ENCODE measurements at places on chromosomes 2 and 18. TPM values are rescaled to one million over a fixed set of nuclear protein-coding genes. Genes with fewer than 3 reads are reported as not detected.

SPP2 gene
- not detected for total RNA-seq

GAREM2 gene
- 2.8 TPM for total RNA-seq

DUSP19 gene
- 2.7 TPM for total RNA-seq

MARCO gene
- not detected for total RNA-seq

NIF3L1 gene
- total RNA-seq = 38.4 TPM

GALR1 gene
- total RNA-seq = not detected

FSIP2 gene
- 0.27 TPM for total RNA-seq

C2orf80 gene
- not detected for total RNA-seq

SLC19A3 gene
- total RNA-seq = 63.8 TPM

ZNF516 gene
- 41.6 TPM for total RNA-seq

DCDC2C gene
- not detected for total RNA-seq

RIT2 gene
- total RNA-seq = not detected

KIAA2012 gene
- total RNA-seq = 0.17 TPM

TXNDC2 gene
- total RNA-seq = not detected

C2orf15 gene
- 6.9 TPM for total RNA-seq

TEKT4 gene
- total RNA-seq = not detected

PTPN18 gene
- 66.0 TPM for total RNA-seq

LCLAT1 gene
- total RNA-seq = 47.6 TPM

CGREF1 gene
- 9.3 TPM for total RNA-seq

HES6 gene
- 8.0 TPM for total RNA-seq

FIGLA gene
- not detected for total RNA-seq

GPBAR1 gene
- total RNA-seq = 1.1 TPM

PARD6G gene
- 0.81 TPM for total RNA-seq

ECEL1 gene
- total RNA-seq = not detected

POTEJ gene
- not detected for total RNA-seq

SCTR gene
- total RNA-seq = 0.56 TPM

CYP27C1 gene
- not detected for total RNA-seq

CPS1 gene
- total RNA-seq = 1.1 TPM

TRIM43 gene
- total RNA-seq = not detected

GPR45 gene
- not detected for total RNA-seq

PCARE gene
- not detected for total RNA-seq

RETREG2 gene
- 67.9 TPM for total RNA-seq
